ENCODE measurements at places on chromosomes 12 and 14.

GRCh38 chr14:104680056-104680805, 9.2 kb upstream of the INF2 start:
- peak; percentile 74 for DNase-seq

GRCh38 chr12:56434828-56435227, 14.4 kb downstream of the TIMELESS start:
- no peak for DNase-seq

DNA sequence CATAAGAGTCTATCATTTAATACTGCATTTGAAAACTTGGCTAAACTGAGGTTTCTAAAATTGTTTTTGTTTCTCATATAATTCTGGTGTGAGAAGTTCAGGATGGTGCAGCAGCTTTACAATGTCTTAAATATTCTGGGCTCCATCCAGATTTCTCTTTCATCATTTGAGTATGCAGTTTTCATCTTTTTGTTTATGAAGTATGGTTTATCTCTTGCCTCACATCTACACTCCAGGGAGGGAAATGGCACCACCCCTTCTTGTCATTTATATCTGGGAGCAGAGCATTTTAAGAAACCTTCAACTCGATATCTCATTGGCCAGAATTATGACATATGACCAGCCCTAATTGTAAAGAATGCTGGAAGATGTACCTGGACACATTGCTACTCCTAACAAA, 24.3 kb downstream of the GEMIN2 start:
- DNase-seq = no peak

- DNase-seq = peak; percentile 55
These were observed 764 bp upstream of the SPTB start for GRCh38 chr14:64880221-64881121.

- DNase-seq = no peak
These were observed 24.3 kb downstream of the PPM1H start for GRCh38 chr12:62910549-62911169.
